ENCODE measurements at places on chromosomes 1 and 21.

- no peak for DNase-seq
These were observed 150.8 kb downstream of the VPS13D start for GRCh38 chr1:12380326-12381249.

DNA sequence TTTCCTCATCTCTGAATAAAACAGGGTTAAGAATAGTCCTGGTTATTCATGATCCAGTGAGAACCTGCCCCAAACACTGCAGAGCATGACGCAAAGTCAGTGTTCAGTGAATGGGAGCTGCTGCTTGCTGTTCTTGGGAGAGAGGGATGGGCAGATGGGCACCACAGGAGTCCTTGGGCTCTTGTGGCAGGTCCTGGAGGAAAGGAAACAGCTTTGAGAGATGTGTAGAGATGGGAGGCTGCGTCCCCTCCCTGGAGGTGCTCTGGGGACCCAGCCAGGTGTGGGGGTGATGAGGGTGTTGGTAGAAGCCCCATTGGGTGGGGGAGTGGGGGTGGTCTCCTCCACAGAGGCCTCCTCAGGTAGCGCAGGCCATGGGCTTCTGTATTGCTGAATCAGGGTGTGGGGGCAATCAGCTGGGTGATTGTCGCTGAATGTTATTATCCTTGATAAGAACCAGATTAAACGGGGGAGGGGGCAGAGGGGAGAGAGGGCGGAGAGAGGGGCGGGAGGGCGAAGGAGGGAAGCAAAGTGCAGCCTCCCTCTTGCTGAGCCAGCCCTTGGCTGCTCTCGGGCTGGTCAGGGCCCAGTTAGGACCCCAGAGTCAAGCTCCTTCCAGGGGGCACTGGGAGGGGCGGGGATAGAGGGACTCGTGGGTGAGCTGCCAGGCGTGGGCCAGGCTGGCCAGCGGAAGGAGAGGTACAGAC is 22.9 kb upstream of the CASZ1 start:
- no peak for DNase-seq

DNA sequence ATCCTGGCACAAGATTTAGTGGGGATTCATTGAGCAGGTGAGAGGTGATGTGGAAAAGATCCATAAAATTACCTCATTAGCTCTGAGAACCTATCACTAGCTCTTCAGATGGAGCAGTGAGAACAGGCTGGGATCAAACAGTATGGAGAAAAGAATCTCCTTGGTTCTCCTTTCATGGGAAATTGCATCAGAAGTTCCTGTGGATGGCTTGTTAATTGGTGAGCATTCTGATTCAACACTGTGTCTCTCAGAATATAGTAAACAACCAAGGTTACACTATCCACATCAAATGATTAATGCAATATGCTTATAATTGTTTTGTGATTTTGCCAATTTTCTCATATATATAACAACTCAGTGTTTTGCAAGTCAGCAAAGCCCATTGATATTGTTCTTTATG is 8.3 kb upstream of the CD55 start:
- DNase-seq, result no peak

DNA sequence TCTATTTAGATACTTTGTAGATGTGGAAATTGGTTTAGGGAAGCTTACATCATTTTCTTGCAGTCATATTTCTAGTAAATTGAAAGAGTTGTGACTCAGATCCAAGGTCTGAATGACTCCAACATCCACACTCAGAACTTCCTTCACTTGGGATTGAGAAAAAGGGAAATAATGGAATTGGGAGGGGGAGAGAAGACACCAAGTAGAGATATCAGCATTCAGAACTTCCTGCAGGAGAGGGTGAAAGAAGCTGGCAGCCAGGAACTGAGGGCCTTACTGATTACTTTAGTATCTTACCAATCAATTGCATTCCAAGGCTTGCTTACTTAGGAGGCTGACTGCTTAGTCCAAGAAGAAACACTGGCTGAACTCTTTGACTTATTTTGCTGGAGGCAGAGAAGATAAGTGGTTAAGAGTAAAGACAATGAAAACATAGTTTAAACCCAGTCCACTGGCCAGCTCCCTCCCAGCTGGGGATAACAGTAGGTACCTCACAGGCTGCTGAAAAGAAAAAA is 21.7 kb downstream of the APP start:
- no peak for DNase-seq

GRCh38 chr1:101262630-101263348 is 26.0 kb downstream of the S1PR1 start:
- no peak for DNase-seq

GRCh38 chr1:56416495-56416894 is 162.9 kb downstream of the PLPP3 start:
- no peak for DNase-seq

DNA sequence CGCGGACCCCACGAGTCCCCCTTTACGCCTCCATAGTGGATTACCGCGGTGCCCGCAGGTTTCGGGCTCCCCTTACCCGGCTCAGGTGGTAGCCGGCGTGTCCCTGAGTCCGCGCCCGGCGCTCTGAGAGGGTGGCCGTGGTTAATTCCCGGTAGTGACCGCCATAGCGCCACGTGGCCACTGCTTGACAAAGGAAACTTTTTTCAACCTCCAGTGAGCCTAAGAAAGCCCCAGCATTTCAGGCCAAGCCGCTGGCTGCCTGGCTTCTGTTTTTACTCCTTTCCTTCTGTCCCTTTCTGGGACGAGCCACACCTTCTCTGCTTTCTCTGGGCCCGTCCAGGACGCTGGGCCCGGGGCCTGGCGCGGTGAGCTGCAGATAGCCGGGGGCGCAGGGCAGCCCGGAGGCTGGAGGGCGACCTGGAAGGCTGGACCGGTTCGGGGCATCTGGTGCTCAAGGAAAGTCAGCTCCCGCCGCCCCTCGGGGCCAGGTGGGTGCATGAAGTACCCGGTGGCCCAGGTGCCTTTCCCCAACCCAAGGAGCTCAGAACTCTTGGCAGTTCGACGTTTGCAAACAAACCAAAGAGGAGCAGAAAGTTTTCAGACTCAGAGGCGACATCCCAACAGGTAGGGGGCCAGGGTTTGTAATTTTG is 540 bp upstream of the C1orf198 start:
- DNase-seq, result no peak

DNA sequence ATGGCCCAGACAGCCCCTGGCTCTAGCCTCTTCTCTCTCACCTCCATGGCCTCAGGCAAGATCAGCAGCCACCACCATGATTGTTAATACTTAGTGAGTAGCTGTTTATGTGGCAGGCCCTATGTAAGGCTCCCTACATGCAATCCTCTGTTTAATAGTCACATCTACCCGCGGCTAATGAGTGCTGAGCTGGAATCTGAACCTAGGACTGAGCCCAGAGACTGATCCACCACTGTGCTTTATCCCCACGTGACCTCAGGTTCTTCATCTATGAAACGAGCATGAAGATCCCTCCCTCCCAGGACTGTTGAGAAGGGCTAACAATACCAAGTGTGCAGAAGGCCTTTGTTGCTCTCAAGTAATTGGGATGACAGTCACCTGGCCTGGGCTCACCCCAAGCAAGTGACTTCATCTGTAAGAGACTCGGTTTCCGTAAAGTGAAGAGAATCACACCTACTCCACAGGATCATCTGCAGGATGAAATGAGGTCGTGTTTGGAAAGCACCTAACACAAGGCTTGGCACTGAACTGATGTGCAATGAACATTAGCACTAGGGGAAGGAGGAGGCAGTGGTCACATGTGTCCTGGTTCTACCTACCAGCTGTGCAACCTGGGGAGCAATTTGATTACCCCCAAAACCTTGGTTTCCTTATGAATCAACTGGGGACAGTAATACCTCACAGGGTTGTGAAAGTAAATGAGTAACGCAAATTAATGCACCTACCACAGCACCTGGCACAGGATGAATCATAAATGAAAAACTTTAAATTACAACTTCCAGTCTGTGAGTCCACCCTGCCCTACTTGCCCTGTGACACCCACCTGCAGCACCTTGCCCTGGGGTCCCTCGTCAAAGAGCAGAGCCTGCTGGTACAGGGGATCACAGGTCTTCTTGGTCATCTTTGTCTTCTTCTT is 37.2 kb downstream of the RIMS3 start:
- DNase-seq, result no peak

DNA sequence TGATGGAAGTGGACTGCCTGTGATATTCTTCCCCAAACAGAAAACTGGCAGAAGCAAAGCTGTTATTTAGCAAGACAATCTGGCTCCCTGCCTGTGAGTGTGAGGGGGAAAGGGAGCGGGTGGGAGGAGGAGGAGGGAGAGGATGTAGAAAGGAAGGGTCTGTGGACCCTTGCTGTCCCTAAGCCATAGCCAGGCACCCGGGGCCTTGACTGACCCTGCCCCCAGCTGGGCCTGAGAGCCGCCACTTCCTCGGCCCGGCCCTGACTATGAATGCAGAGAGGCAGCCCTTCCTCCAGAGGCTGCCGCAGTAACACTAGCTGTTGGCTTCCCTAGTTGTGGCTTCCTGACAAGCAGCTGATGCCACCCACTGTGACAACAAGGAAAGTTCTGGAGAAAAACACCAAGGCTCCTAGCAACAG is 13.9 kb downstream of the PLA2G2F start:
- DNase-seq, result peak; percentile 43

DNA sequence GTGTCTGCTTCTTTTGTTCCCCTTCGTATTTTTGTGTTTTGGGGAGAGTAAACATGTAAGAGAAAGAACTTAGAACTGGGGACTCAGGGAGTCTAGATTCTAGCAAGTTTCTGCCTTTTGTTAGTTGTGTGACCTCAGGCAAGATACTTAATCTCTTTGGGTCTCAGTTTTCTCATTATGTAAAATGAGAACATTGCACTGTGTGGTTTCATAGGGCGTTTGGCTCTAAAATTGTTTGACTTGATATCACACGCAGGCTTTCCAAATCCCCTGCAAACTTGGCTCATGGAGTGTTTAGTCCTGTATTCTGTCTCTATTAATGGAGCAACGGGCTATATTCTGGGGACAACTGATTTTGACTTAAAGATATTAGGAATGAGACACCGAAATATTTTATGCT is 57.7 kb downstream of the NTNG1 start:
- no peak for DNase-seq

- peak; percentile 10 for DNase-seq
These were observed 22.8 kb upstream of the TARS2 start for GRCh38 chr1:150464422-150464826.

- DNase-seq, result no peak
These were observed 67.6 kb upstream of the GUCA2B start for GRCh38 chr1:42085596-42085995.

DNA sequence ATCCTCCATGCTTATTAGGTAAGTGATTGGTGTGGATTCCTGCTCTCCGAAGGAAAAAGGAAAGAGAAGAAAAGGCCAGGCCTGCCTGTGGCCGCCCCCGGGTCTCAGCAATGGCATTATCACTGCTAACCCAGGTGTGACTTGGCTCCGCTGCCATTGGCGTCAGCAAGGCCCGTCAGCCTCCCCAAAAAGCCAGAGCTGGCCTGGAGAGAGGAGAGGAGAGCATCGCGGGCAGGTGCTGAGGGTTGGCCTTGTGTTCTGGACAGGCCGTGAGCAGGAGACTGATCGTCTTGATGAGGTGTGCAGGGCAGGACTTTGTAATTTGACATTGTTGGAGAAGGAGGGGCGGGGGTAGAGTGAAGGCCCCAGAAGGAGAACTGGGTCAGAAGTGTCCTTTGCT is 186.4 kb downstream of the CAMTA1 start:
- DNase-seq, result no peak

GRCh38 chr1:167856711-167857418 is 57.1 kb downstream of the ADCY10 start:
- no peak for DNase-seq

- no peak for DNase-seq
These were observed 19.9 kb upstream of the NRIP1 start for GRCh38 chr21:15084668-15085067.

DNA sequence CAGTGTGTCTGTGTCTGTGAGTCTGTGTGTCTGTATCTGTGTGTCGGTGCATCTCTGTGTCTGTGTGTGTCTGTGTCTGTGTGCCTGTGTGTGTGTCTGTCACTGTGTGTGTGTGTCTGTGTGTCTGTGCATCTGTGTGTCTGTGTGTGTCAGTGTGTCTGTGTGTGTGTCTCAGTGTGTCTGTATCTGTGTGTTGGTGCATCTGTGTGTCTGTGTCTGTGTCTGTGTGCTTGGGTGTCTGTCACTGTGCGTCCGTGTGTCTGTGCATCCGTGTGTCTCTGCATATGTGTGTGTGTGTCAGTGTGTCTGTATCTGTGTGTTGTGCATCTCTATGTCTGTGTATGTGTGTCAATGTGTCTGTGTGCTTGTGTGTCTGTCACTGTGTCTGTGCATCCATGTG is 44.7 kb upstream of the POFUT2 start:
- DNase-seq, result no peak

GRCh38 chr1:55084257-55084656 is 44.9 kb downstream of the PCSK9 start:
- DNase-seq, result no peak

DNA sequence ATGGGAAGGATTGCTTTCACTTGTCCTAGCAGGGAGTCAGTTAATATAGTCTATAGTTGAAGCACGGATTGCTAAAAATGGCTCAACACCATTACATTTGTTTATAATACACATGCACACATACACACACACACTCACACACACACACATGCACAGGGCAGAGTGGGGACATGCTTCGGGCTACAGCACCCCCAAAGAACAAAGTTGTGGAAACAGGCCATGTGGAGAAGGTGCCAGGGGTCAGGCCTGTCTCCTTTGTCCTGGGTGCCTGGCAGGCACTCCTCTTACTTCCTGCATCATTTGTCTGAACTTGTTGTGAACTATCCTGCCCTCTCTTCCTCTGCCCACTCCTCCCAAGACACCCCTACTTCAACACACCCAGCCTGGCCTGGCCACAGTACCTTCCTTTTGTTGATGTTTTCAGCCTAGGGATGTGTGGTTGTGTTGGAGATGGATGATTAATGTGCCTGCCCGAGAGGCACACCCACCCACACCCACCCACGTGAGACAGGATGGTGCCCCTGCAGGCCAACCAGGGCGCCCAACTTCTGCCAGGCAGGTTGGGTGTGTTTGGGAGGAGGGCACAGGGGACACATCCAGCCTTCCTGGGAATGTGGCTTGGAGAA is 17.5 kb downstream of the RASSF5 start:
- DNase-seq, result no peak

DNA sequence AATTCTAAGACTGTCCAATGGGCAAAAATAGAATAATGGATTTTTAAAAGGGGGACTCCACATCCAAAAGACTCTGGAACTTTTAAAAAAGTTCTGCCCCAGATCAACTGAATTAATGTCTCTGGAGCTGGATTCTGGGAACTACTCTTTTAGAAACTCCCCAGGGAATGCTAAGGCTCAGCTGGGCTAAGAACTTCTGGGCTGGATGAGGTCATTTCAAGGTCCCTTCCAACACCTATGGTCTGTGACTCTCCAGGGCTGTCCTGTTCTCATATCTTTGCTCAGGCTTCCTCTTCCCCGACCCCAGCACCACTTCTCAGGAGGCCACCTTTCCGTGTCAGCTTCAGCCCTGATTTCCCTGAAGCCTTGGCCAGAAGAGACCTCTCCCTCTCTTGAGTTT is 13.5 kb upstream of the PLA2G2C start:
- no peak for DNase-seq

DNA sequence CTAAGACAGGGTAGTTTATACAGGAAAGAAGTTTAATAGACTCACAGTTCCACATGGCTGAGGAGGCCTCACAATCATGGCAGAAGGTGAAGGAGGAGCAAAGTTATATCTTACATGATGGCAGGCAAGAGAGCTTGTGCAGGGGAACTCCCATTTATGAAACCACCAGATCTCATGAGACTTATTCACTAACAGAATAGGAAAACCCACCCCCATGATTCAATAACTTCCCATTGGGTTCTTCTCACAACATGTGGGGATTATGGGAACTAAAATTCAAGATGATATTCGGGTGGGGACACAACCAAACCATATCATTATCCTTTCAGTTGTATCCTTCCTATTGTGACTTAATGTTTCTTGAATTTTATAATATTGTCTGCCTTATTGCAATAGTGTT is 13.4 kb upstream of the DDAH1 start:
- no peak for DNase-seq
